ENCODE measurements at places on chromosomes 6 and 20.

DNA sequence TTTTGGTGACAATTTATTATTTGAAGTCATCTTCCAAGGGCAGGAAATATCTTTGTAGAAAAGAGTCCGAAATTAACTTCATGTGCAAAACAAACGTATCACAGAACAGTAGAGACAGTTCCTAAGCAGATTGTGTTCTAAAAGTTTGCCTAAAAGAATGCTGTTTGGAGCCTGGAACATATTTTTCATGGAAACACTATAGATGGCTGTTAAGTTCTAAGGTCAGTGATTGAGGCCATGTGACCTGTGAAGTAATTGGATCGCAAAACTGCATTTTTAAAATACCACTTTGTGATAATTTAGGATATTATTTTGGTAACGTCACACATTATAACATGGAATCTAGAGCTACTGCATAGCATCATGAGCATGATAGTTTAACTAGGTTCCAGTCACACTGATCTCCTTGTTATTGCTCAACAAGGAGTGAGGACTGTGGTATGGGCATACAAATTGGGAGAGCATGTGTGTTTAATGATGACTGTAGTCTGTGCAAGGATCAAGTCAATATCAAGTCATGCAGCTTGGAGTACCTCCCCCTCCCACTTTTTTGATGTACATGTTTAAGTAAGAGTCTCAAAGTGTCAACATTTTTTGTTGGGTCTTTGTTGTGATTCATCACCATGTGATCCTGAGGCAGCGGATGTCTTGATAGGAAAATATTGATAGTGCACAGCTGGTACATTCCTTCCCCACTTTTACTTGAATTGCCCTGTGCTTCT lies 609.3 kb upstream of the CITED2 start:
- no peak for DNase-seq

DNA sequence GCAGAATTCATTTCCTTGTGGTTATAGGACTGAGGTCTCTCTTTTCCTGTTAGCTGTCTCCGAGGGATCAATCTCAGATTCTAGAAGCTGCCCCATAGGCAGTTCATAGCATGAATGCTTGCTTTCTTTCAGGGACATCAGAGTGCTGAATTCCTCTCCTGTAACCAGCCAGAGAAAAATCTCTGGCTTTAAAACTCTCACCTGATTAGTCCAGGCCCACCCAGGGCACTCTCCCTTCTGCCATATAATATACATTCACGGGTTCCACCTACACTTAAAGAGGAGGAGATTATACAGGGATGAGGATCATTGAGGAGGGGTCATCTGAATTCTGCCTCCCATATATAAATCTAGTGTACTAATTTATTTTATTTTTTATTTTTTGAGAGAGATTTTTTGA lies 2.1 kb upstream of the KCNS1 start:
- DNase-seq: no peak

DNA sequence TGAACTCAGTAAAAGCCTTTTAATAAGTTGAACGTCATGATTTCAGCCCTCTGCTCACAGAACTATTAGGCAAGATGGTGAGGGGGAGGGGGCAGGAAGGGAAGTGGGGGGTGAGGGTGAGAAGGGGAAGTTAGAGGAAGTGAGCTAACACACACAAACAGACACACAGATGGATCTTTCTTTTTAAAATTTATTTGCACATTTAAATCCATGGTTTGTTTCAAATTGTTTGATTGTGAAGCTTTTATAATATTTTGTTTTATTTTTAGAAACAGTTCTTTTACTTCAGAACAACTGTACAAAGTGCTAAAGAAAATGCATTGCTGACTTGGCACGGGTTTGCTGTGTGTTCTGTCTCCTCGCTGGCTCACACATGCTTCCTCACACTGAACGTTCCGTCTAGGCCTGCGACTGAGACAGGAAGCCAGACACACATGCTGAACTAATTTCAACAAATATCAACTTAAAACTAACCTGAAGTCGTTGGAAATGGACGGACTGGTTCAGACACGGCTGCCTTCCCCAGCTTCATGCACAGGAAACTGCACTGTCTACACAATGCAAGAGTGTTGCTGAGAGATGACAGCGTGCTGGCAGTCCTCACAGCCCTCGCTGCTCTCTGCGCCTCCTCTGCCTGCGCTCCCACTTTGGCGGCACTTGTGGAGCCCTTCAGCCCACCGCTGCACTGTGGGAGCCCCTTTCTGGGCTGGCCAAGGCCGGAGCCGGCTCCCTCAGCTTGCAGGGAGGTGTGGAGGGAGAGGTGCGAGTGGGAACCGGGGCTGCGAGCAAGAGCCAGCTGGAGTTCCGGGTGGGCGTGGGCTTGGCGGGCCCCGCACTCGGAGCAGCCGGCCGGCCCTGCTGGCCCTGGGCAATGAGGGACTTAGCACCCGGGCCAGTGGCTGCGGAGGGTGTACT lies 8.1 kb upstream of the ZBP1 start:
- DNase-seq: no peak

DNA sequence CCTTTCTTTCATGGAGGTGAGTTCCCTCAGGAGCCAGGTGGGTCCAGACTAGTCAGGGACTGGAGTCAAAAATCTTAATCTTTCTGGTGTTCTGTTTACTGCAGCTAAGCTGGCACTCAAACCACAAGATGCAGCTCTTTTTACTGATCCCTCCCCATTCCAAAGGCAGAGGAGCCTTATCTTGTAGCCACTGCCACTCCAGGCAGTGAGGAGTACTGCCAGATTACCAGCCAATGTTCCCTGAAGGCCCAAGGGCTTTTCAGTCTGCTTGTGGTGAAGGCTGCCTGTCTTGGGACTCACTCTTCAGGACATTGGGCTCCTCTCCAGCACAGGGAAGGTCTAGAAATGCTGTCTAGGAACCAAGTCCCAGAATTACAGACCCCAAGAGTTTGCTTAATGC lies 490.4 kb upstream of the ADGRB3 start:
- no peak for DNase-seq

DNA sequence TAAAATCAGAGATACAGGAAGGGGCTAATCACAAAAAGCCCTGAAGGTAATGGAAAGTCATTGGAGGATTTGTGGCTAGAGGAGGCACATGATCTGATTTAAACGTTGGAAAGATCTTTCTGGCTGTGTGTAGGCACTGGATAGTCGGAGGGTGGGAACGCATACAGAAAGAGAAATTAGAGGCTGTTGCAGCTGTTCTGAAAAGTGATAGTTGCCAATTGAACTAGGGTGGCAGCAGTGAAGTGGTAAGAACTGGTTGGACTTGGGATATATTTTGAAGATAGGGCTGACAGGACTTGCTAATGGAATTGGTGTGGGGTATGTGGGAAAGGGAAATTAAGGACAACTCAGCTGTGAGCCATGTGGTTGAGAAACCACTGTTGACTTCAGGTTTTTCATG lies 223.6 kb downstream of the OGFRL1 start:
- no peak for DNase-seq

DNA sequence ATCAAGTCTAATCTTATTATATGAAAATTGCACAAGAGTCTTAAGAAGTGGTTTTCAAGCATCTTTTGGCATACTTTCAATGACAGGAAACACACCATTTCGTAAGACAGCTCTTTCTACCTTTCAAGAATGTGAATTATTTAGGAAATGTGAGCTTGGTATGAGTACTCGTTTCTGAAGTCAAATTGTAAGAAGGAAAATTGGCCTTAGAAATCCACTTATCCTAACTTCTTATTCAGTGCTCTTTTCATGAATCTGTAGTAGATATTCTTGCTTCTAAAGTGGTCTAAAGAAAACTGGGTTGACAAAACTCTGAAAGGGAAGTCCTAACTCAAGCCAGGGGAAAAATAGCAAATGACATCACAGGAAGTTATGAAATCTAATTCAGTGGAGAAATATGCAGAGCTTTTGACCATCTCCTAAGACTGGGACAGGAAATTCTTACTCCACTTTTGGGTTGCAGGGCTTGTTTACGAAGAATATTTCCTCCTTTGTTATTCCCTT lies 38.5 kb upstream of the OGFRL1 start:
- DNase-seq: no peak

DNA sequence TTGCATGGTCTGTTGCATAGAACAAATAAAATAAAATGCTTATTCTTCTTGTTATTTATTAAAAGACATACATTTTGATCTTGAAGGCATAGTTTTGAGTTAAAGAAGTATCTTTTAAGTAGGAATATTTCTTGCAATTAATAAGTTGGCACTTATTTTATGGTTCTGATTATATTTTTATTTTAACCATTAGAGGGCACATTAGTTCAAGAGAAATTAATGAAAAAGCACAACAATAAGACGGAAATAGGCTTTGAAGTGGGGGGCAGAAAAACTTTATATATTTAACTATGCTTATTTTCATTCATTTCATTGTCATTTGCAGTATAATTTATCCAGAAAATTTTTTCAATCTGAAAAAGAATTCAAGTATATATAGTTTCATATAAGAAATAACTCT lies 44.2 kb upstream of the MAP3K7 start:
- no peak for DNase-seq

DNA sequence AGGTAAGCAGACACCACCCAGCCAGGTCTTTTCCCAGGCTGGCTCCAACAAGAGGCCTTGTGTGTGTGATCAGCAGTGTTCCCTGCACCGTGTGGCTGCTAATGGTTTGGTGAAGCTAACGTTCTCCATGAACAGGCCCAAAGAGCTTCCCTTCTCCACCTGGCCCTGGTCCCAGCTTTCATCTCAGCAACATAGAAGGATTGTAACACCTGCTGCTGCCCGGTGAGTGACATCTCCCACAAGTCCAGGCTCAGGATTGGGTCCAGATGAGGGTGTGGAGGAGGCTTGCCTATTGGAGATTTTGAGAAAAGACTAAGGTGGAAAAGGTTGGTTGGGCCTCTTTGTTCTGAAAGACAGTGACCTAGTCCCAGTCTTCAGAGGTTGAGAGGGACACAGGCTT lies 89.6 kb downstream of the TMEM242 start:
- DNase-seq: no peak

DNA sequence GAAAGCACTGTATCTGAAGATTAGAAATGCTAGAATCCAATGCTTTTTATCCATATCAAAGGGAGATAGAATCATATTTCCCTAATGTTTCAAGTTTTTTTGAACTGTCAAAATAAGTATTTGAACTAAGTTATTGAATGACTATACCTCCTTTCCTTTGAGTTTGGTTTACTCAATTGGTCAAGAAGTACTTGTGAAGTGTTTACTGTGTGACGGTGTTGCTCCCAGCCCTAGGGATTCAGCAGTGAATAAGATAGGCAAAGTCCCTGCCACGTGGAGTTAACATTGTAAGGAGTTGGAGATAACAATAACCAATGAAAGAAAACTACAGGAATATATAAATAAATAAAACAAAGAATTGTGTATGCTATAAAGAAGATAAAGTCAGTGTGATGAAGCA lies 535.9 kb downstream of the FRK start:
- DNase-seq: no peak

DNA sequence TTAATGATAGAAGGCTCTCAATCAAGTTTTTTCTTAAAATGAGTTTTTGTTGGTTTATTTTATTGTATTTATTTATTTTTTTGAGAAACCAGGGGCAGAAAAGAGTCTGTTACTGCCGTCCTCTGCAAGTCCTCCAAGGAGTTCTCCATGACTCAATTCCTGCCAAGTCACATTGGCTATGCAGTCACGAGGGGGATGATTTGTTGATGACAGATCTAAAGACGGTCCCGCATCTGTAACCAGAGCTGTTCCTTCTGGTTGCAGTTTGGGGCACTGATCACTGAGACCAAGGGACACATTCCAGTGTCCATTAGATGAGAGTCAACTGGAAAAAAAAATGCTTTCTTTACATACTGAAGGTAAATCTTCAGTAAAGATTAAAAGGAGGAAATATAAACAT lies 13.9 kb upstream of the TSHZ2 start:
- DNase-seq: no peak

DNA sequence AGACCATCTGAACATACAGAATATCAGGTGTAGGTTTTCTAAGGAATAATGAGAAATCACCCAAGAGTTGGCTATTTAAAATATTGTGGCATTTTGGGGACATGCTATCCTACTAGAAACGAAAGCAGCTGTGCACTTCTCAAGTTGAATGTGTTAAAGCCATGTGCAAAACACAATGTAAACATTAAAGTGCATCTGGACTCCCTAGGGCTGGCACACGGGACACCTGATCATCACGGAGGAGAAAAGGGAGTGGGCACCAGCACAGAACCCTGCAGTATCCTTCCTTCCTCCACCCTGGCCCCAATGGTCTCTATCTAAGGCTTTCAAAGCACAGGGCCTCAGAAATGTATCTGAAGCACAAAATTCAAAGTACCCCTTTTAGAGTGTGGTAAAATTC lies 94.3 kb downstream of the INSM1 start:
- no peak for DNase-seq

- DNase-seq: no peak
These were observed 7.7 kb downstream of the TNFRSF21 start for GRCh38 chr6:47302043-47302442.

GRCh38 chr20:52612046-52612632 lies 360.0 kb upstream of the TSHZ2 start:
- no peak for DNase-seq

GRCh38 chr20:10935658-10936402 lies 262.0 kb upstream of the JAG1 start:
- DNase-seq: no peak

DNA sequence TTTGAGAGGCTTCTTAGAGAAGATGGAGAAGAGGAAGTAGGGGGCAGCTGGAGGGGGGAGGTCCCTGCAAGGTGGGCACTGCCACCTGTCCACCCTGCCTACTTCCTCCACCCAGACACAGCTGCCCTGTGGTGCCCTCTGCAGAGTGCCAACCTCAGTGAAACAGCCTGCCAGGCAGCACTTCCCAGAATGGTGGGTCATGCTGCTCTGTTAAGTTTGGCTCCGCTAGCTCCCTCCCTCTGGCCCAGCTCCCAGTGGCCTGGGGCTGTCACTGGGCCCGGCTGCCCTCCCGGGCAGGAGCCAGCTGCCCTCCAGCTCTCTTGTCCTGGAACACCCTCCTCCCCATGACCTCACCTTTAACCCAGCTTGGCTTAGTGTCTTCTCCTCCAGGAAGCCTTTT lies 5.1 kb upstream of the EPB41L1 start:
- no peak for DNase-seq

DNA sequence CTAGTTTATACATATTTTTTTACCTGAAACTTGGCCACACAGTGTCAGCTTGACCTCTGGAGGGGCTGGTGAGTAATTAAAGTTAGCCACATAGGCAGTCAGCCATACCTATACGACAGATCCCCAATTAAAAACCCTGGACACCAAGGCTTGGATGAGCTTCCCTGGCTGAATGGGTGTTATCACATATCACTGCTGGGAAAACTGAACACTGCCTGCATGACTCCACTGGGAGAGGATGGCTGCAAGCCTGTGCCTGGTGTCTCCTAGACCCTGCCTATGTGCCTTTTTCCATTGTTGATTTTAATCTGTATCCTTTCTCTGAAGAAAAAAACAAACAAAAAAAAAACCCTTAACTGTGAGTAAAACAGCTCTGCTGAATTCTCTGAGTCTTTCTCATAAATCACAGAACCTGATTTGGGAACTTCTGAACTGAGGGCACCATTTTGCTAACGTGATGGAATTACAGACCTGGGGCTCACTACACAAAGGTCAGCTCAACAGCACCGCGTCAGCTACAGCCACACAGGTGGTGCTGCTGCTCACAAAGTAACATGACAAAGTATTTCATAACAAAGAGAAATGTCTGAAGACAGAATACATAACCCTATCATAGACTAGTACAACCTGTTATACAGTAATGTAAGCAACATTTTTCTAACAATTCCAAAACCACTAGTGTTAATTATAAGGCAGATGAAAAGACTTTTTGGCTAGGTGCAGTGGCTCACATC lies 97.0 kb downstream of the SLC23A2 start:
- DNase-seq: no peak

- no peak for DNase-seq
These were observed 18.2 kb upstream of the IL22RA2 start for GRCh38 chr6:137191670-137192069.
